ENCODE measurements at places on chromosomes 6 and 20.

DNA sequence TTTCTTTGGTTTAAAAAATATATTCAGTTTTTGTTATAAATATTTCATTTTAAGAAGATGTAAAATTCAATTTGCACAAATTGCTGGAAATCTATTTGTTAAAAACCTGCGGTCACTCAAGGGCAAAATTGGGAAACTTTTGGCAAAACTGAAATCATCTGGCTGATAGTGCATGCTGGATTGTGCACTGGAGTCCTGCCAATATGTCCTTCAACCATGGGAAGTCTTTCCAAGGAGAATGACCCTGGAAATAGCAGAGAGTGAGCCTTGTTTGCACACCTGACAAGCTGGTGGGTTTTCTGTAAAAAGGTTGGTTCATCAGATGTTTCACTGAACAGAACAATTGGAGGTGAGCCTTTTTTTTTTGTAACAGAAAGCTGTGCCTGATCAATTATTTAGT is 413.5 kb downstream of the BTBD3 start:
- no peak for DNase-seq

DNA sequence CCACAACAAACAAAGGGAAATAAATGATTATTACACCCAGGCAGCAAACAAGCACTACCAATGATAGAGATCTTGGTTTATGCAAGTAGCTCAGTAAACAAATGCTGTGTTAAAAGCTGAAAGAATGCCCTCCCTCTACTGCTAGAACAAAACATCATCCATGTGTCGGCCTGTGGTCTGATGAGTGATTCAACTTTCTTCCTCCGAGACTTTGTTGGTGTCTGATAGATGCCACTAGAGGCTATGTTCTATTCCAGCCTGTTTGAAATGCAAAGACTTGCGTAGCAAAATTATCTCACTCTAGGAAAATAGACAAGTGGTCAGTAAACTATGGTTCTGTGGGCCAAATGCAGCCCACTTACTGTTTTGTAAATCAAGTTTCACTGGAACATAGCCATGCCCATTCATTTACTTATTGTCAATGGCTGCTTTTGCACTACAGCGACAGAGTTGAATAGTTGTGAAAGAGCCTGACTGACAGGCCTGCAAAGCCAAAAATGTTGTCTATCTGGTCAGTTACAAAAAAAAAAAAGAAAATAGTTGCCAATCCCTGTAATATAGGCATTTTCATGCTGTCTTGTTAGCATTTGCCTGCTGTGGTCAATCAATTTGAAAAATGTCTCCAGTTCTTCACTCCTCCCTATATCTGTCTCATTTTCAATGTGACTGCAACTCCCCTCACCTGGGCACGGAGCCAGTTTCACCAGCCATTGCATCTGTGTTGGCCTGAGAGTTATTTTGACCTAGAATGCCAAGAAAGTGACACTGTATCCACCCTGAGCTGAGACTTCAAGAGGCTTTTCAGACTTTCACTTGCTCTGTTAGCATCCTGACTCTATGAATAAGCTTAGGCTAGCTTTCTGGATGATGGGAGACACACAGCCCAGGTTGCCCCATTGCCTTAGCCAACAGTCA is 544.6 kb upstream of the BTBD3 start:
- DNase-seq = no peak

GRCh38 chr6:40042232-40042631 is 108.0 kb upstream of the MOCS1 start:
- no peak for DNase-seq

DNA sequence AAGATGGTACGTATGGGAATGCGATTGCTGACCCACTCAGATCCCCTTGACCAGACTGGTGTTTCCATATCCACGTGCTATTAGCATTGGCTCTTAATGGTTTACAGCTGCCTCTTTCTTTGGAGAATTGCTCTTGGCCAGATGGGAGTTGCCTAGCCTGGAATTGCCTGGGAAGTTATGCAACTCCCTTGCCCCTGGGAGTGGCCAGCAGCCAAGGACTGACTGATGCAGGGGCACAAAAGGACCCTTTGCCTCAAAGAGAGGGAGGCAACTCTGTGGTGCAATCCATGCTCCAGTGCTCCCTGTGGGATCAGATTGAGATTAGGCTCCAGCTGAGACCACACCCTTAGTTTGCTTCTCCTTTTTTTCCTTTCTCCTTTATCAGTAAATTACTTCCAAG is 203.5 kb upstream of the JAG1 start:
- no peak for DNase-seq

GRCh38 chr6:65468307-65468706 is 238.7 kb downstream of the EYS start:
- no peak for DNase-seq

GRCh38 chr6:142167071-142167470 is 20.0 kb downstream of the VTA1 start:
- no peak for DNase-seq
